ENCODE measurements at places on chromosomes 6 and 20. TPM values are rescaled to one million over a fixed set of nuclear protein-coding genes. Genes with fewer than 3 reads are reported as not detected.

The C20orf144 gene
- 0.36 TPM for total RNA-seq

The TINAG gene
- not detected for total RNA-seq

The RAET1G gene
- total RNA-seq, result not detected

The LY6G6C gene
- not detected for total RNA-seq

The SIRPD gene
- total RNA-seq, result not detected

The PDE7B gene
- 0.68 TPM for total RNA-seq

The HLA-DOB gene
- 11.6 TPM for total RNA-seq

The ADRM1 gene
- 115 TPM for total RNA-seq

The MYT1 gene
- total RNA-seq, result not detected

The ENTPD6 gene
- 39.4 TPM for total RNA-seq

The HLA-DOA gene
- total RNA-seq, result 6.4 TPM

The MDFI gene
- total RNA-seq, result not detected

The KCNK16 gene
- not detected for total RNA-seq

The HTR1E gene
- total RNA-seq, result not detected

The SLC17A3 gene
- total RNA-seq, result not detected

The SLC24A3 gene
- not detected for total RNA-seq

The TTLL9 gene
- not detected for total RNA-seq
